AG04449 (cell line): ENCODE measurements at places on chromosomes 6 and 20.

DNA sequence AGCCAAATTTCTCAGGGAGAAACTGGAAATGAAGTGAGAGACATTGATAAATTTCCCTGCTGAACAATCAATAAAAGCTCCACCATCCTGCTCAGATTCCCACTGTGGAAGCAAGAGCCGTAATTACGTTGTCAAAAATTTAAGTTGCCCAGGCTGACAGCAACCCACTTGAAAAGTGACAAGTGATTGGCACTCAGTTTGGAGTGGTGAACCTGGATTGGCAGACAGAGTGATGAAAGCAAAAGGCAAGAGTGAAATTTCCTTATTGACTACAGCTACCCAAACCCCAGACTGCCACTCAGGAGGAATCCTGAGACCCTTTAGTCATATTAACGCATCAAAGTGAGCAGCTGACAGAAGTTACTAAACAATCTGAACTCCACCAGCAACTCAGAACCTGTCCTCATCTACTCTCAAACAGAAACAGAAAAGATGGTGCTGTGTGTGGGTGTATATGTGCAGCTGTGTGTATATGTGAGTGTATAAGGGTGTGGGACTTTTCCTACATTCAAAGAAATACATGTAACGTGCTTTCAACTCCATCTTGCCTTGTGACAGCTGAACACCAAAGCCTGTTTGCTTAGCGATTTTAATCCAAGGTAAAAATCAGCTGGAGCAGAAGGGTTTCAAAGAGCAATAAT lies 157.4 kb downstream of the PKHD1 start:
- DNase-seq: no peak

DNA sequence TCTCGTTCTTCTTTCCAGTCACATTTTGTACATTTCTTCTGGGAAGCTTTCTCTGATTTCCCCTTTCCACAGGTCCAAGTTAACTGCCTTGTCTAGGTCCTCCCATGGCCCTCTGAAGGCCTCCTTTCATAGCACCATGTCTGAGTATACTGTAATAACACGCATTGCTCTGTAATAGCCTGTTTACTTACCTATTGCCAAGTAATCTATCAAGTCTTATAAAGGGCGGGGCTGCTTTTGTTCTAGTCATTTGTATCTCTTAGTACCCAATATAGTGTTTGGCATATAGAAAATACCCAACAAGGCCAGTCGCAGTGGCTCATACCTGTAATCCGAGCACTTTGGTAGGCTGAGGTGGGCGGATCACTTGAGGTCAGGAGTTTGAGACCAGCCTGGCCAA lies 17.9 kb downstream of the PTPN1 start:
- no peak for DNase-seq

DNA sequence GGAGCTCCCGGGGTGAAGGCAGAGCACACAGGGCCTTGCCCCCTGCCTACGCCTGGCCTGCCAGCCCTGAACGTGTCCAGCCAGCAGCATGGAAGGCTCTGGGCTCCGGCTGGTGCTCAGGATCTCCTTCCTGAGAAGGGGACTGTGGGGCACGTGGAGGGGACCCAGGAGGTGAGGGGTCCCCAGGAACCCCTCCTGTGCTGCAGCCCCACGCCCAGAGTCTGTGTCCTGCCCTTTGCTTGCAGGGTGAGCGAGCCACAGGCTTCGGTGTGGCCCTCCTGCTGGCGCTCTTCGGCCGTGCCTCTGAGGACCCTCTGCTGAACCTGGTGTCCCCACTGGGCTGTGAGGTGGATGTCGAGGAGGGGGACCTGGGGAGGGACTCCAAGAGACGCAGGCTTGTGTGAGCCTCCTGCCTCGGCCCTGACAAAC lies 22.3 kb downstream of the NPEPL1 start:
- no peak for DNase-seq

- DNase-seq: no peak
Observed at GRCh38 chr6:19968201-19968600, 131.0 kb downstream of the ID4 start.

DNA sequence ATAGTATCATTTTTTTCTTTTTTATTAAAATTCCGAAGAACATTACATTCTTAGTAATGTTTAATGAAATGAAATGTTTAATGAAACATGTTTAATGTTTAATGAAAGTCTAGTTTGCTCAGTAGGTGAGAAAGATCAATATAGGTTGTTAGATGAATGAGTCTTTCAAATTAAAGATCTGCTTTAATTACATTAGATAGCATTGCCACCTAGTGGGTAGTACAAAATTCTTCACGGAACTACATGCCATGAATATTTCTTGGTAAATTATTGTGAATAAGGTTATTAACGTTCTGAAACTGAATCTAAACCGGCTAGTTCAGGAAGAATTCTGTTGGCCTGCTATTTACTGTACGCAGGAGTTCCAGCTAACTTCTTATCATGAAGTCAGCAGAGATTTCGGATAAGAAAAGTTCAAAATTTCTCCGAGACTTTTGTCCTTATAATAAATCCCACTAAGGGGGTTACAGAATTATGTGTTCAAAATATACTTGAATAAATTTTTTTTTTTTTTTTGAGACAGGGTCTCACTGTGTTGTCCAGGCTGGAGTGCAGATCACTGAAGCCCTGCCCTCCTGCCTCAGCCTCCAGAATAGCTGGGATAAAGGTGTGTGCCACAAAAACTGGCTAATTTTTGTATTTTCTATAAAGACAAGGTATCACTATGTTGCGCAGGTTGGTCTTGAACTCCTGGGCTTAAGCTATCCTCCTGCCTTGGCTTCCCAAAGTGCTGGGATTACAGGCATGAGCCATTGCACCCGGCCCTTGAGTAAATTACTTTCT lies 7.9 kb upstream of the GMNN start:
- no peak for DNase-seq

DNA sequence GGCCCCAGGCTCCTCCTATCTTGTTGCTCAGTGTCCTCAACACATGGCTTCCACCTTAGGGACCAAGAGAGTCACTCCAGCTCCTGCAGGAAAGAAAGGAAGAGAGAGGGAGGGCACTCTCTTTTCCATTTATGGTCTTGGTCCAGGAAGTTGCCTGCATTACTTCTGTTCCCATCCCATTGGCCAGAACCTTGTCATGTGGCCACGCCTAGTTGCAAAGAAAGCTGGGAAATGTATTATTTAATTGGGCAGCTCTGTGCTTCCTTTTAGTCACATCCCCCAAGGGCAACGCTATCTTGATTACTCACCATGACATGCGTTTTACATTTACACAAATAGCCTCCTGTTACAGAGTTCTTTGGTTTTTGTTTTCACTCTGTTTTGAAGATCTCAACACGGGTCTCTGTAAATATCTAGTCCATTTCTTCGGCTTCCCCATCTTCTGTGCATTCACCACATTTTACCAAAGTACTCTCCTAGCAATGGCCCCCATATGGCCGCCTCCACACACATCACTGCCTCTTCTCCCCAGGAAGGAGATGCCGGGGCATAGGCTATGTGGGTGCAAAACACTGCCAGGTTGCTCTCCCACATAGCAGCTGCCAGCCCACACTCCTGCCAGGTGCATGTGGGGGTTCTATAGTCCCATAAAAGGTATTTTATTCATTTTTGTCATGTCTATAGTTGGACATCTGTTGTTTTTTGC lies 35.7 kb upstream of the ZMYND8 start:
- peak; percentile 71 for DNase-seq

GRCh38 chr20:23344336-23344735 lies 6.3 kb upstream of the NXT1 start:
- no peak for DNase-seq

- peak; percentile 84 for DNase-seq
Observed at GRCh38 chr6:10759312-10759839, 11.8 kb downstream of the TMEM14B start.

- no peak for DNase-seq
Observed at GRCh38 chr20:22688485-22688884, 104.1 kb upstream of the FOXA2 start.

DNA sequence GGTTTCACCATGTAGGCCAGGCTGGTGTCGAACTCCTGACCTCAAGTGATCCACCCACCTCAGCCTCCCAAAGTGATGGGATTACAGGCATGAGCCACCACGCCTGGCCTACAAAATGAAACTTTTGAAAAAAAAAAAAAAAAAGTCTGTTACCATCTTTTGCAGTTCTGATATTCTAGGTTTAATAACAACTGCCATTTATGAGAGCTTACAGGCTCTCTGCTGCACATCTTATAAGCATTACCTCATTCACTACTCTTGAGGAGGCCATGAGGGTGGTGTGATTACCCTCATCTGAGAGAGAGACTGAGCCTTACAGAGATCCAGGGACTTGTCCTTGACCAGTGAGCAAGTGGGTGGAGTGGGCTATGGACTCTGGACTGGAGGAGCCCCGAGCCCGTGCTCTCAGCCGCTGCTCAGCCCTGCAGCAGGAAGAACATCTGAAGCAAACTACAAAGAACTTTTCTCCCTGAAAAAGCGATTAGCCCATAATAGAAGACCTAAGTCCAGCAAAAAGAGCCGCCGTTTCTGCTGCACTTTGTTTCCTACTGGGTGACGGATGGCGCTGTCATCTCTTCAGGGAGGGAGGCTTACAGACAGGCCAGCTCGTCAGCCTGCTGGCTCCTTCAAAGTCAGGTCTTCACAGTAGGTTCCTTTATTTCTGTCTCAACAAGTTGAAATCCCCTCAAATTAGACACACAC lies 119.8 kb upstream of the AKAP12 start:
- no peak for DNase-seq

DNA sequence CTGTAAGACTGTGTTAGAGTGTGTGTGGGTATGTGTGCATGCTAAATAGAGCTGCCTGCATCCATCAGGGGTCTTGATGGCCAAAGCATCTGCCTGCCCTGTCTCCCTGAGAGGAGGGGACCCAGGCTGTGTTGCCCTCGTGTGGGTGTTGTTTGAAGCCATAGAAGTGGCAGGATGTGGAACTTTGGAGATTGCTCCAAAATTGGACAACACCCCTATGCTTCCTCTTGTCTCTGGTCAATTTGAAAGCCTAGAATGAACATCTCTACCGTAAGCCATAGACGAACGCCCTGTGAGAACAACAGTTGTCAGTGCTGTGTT lies 82.6 kb downstream of the ASXL1 start:
- no peak for DNase-seq

DNA sequence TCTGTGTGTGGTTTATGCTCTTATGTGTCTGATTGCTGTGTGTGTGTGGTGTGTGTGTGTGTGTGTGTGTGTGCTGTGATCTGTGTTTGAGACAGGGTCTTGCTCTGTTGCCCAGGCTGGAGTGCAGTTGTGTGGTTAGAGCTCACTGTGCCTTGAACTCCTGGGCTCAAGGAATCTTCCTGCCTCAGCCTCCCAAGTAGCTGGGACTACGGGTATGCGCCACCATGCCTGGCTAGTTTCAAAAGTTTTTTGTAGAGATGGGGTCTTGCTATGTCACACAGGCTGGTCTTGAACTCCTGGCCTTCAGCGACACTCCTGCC lies 3.4 kb upstream of the ZNF512B start:
- no peak for DNase-seq

DNA sequence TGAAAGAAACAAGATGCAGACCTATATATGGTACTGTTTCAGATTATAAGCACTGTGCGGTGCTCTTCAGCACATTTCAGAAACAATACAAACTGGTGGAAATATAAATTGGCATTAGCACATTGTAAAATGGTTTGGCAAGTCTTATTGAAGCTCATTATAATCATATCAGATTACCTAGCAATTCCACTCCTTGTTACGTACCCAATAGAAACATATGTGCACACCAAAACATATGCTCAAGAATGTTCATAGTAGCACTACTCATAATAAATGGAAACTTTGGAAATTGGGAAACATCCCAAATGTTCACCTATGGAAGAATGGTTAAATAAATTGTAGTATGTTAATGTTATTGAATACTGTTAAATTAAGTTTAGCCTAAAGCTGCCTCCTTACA lies 54.9 kb upstream of the PLEKHG1 start:
- DNase-seq: no peak

DNA sequence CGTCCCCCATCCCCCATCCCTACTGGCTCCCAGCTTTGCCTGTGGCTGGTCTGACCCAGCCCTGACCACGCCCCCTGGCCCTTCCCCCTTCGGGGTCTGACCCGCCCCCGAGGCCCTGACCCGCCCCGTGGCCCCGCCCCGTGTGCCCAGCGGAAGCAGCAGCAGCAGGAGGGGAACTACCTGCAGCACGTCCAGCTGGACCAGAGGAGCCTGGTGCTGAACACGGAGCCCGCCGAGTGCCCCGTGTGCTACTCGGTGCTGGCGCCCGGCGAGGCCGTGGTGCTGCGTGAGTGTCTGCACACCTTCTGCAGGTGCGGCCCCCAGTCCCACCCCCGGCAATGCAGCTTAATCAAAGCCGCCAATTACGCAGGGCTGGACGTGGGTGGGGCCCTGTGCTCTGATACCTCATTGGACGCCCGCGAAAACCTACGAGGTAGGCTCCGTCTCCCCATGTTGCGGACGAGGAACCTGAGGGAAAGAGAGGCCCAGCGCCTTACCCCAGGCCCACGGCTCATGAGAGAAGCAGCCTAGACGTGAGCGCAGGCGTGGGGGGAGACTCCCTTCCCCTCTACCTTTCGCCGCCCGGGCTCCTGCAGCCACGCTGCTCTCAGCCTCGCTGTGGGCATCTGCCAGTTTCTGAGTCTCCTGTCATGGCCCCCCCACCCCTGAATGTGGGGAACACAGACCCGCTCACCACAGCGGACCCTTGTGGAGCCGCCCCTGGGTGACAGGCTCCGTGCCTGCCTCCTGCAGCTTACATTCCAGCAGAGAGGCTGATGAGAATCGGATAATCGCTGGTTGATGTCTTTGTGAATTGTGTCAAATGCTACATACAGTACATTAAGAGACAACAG lies 12.8 kb downstream of the RBCK1 start:
- DNase-seq: no peak

- no peak for DNase-seq
Observed at GRCh38 chr6:157438611-157439111, 57.7 kb downstream of the ZDHHC14 start.

DNA sequence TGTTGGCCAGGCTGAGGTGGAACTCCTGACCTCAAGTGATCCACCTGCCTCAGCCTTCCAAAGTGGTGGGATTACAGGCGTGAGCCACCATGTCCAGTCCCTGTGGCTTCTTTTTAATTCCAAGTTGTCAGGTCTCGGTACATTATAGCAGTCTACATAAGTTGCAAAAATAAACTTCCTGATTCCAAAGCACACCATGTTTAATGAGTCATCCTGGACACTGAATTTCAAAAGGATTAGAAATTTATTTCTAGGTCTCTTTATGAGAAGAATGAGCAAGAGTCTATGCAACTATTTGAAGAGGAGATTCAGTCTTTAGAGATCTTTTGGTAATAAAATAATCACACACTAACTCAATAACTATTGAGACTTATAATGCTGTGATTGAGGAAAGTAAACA lies 63.9 kb upstream of the MCHR2 start:
- DNase-seq: no peak

- no peak for DNase-seq
Observed at GRCh38 chr20:2750491-2751251, 49.8 kb downstream of the CPXM1 start.

DNA sequence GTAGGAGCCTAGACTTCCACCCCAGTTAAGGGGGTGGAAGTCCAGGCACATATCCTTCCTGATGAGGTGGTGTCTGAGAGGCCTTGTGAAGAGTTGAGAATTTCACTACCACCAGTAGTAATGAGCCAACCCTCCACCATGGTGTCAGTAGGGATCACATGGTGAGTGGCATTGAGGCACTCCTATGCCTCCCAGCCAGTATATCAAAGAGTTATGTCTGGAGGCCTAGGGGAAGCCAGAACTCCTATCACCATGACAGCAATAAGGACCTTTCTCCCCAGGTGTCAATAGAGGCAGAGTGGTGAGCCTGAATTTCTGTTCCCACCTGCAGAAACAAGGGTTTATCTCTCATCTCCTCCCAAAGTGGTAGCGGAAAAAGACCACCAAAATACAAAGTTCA lies 106.6 kb upstream of the ADTRP start:
- DNase-seq: no peak
